ENCODE measurements at places on chromosomes 16 and 17.

DNA sequence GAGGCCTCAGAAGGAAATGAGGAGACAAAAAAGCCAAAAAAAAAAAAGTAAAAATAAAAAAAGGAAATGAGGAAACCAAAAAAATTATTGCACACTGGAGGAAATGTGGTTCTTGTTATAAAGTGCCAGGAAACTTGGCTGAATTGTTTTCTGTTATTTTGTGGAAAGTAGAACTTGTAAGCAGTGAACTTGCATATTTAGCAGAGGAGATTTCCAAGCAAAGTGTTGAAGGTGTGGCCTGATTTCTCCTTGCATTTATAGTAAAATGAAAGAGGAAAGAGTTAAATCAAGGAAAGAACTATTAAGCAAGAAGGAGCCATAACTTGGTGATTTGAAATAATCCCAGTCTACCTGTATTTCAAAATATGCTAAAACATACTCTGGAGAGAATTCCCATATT lies 34.1 kb upstream of the CPPED1 start:
- DNase-seq: no peak

DNA sequence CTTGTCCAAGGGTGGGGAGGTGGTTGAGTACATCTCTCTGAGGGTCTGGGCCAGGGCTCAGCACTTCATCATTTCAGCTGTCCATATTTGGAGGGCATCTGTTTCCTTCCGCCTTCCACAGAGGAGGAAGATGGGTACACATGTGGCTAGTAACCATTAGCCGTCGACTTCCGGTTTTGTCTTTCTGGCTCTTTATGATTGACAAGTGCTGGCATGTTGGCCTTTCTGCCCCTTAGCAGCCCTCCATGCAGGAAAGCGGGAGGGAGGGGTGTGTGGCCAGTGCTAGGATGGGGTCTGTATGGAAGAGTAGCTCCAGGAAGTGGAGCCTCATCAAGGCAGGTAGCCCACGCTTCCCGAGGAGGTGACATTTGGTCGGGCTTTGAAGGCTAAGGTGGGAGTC lies 69.6 kb downstream of the RAI1 start:
- no peak for DNase-seq

- no peak for DNase-seq
These were observed 74.2 kb downstream of the CPPED1 start for GRCh38 chr16:12729448-12729847.

DNA sequence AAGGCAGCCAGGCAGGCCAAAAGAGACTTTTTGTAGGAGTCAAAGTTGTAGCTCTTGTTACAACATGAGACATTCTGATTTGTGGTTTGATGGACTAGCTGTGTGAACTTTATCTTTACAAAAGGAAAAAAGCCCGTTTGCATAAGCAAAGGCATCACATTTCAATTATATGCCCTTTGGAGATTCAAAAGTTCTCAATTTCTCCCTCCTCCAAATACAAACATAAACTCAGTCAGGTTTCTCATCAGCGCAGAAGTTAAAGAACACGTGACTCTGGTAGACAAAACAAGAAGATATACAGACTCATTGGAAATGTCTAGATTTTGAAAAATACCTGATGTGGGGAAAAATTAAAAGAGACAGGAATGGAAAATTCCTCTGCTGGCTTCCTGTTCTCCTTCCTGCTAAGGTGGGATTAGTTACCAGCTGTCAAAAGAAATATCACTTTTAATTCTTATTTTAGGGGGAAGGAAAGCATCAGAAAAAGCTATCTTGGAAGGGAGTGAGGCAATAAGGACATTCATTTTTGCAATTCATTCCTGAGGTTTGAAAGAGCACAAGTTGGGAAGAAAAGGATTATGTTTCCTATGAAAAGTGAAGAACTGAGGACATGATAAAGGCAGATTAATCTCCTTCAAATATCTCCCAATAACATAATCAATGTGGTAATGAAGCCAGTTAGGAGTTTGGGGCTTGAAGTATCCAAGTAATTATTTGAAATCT lies 4.6 kb upstream of the KCNJ16 start:
- DNase-seq: no peak

DNA sequence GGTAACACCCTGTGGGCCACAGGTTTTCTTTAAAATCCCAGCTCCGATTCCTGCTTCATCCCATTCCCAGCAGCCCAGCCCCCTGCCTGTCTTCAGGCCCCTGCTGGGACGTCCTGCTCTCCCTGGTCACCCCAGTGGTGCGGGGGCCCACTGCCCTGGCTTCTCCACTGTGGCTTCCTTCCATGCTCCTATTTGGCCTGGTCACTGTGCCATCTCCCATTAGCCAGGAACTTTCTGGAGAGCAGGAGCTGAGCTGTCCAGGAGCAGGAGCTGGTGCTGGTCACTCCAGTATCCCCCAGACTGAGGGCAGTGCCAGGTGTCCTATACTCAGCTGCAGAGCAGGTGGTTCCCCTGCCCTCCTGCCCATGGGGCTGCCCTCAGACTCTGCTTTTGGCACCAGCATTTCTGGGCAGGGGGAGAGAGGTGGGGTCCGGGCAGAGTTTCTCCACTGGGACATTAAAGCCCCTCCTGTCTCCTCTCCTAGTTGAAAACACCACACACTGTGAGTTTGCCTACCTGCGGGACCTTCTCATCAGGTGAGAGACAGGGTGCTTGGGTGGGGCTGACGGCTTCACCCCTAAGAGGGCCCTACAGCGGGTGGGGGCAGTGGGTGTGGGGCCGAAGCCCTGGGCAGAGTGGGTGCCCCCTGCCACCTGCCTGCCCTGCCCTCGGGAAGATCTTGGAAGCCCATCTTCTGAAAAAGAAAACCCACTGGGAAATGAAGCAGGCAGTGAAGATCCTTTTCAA lies 356.2 kb downstream of the SEC14L1 start:
- no peak for DNase-seq

DNA sequence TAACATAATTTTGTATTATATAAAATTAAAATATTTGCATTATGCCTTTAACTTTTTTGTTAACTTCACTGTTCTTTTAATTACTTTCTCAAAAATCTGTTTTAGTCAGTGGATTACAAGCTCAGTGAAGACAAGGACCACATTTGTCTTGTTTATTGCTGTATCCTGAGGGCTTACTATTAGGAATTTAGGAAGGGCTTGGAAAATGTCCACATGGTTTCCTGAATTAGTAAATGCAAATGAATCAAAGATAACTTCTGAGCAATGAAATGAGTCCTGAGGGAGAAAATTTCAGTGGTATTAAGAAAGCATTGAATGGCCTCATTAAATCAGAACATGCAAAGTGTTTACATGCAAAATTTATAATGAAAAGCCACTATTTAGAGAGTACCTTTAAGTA lies 1293.2 kb upstream of the GOT2 start:
- DNase-seq: no peak

GRCh38 chr17:58262149-58262548 lies 18.6 kb downstream of the MPO start:
- DNase-seq: no peak

DNA sequence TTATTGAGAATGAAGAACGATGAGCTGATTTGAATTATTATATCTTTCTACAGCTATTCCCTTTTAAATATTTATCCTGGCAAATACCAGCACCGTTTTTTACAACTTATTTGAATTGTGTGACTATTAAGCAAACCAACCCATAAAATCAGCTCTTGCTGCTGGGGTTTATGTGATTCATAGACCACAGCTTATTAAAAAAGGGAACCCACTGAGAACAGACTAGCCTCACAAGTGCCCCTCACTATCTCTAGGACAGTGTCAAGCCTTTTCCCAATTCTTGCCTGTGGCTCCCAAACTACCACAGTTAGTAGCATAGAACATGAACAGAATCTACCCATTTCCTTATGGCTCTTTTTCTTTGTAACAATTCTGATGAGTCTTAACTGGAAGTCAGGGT lies 6.1 kb upstream of the LIG3 start:
- DNase-seq: no peak

DNA sequence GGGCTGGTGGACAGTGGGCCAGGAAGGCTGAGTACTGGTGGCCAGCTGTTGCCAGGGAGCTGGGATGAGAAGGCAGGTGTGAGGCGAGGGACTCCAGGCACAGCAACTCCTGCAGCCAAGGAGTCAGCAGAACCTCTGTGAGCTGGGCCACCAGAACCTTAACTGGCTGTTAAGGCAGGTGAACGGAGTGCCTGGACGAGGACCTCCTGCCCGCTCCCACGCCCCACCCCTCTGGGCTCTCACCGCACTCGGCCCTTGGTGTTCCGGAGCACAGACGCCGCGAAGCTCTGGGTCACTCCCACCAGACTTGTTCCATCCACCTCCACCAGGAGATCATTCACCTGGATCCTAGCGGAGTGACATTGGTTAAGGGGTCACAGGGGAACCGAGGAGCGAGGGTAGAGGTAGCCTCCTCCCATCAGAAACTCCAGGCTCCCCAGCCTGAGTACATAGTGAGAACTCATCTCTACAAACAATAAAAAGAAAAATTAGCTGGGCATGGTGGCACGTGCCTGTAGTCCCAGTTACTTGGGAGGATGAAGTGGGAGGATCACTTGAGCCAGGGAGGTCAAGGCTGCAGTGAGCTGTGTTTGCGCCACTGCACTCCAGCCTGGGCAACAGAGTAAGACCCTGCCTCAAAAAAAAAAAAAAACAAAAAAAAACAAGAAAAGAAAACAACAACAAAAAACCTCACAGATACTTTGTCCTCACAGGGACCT lies 9.3 kb downstream of the PPP1R9B start:
- DNase-seq: no peak

DNA sequence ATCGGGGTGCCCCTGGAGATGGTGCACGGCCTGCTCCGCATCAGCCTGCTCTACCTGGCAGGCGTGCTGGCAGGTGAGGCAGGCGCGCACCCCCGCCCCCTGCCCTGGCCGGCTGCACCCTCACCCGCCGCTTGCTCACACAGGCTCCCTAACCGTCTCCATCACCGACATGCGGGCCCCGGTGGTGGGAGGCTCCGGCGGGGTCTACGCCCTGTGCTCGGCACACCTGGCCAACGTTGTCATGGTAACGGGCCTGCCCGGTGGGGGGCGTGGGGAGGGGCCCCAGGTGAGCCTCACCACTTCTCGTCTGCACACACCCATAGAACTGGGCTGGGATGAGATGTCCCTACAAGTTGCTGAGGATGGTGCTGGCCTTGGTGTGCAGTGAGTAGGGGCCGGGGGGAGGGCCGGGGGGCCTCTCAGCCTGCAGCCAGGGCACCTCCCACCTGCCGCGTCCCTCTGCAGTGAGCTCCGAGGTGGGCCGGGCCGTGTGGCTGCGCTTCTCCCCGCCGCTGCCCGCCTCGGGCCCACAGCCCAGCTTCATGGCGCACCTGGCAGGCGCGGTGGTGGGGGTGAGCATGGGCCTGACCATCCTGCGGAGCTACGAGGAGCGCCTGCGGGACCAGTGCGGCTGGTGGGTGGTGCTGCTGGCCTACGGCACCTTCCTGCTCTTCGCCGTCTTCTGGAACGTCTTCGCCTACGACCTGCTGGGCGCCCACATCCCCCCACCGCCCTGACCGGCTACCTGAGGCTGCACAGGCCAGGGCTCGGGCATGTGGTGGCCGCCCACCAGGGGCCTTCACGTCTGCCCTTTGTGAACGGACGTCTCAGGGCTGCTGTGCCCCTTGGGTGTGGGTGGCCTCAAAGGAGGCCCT lies 2.1 kb downstream of the RHBDL1 start:
- DNase-seq: peak; percentile 79

GRCh38 chr17:7989781-7990655 lies 12.4 kb upstream of the GUCY2D start:
- DNase-seq: peak; percentile 52

DNA sequence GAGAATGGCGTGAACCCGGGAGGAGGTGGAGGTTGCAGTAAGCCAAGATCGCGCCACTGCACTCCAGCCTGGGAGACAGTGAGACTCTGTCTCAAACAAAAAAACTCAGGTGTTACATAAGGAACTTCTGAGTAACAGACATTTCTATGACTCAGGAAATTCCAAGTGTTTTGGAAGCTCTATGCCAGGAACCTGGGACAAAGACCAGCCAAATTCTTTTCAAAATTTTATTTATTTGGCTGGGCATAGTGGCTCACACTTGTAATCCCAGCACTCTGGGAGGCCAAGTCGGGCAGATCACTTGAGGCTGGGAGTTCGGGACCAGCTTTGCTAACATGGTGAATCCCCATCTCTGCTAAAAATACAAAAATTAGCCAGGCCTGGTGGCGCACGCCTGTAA lies 5.2 kb upstream of the SH2B1 start:
- no peak for DNase-seq

DNA sequence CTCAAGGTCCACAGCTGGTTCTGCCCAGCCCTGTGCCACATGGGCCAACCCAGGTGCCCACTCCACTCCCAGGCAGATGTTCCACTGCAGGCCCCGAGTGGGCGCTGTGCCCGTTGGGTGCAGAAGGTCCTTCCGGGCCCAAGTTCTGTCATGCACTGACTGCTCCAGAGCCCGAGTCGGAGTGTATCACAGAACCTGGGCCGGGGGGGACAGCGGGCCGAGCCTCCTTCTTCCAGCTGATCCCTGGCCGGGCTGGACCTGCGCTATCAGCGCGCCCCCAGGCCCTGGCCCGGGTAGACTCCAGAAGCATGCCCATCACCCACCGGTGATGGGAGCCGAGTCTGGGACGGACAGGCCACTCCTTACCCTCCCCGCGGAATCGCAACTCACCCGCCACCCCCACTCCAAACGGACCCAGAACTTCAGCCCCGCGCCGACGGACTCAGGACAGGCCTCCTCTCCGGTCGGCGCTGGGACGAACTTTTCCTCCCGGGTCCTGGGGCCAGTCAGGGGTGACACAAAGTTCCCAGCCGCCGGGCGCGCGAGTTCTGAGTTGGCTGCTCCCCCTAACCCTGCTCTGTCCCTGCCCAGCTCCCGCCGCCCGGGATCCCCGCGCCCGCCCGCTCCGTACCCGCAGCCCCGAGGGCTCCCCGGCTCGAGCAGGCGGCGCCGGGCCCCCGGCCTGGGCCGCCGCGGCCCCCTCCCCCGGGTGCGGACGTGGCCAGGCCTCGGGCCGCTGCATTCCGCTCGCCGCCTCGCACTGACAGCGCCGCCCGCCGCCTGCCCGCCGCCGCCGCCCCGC lies at the start of gene COPZ2:
COPZ2 (minus strand) TSS at position 762 of the 802 bp plus-strand sequence; CDS start at position 742, 20 bp downstream.
- no peak for DNase-seq

- DNase-seq: no peak
These were observed 169.6 kb upstream of the GSE1 start for GRCh38 chr16:85443531-85443930.

GRCh38 chr16:11149011-11149616 lies 106.9 kb downstream of the SOCS1 start:
- DNase-seq: no peak

- no peak for DNase-seq
These were observed 47.6 kb downstream of the MED13 start for GRCh38 chr17:62017496-62017895.

GRCh38 chr16:1647856-1648255 lies 30.2 kb upstream of the JPT2 start:
- DNase-seq: no peak

- no peak for DNase-seq
These were observed 68.4 kb upstream of the NACA2 start for GRCh38 chr17:61659437-61659836.

GRCh38 chr17:6191405-6192324 lies 121.5 kb downstream of the WSCD1 start:
- DNase-seq: no peak
